D721Med (cell line): ENCODE measurements at places on chromosomes 7 and 10.

GRCh38 chr10:79150444-79150754 is 81.6 kb downstream of the ZMIZ1 start:
- no peak for DNase-seq

- no peak for DNase-seq
Observed at GRCh38 chr10:52864201-52865106, 91.9 kb upstream of the MBL2 start.

- no peak for DNase-seq
Observed at GRCh38 chr7:3246651-3247050, 54.4 kb upstream of the SDK1 start.

- DNase-seq, result no peak
Observed at GRCh38 chr7:41244246-41244645, 458.6 kb downstream of the INHBA start.

DNA sequence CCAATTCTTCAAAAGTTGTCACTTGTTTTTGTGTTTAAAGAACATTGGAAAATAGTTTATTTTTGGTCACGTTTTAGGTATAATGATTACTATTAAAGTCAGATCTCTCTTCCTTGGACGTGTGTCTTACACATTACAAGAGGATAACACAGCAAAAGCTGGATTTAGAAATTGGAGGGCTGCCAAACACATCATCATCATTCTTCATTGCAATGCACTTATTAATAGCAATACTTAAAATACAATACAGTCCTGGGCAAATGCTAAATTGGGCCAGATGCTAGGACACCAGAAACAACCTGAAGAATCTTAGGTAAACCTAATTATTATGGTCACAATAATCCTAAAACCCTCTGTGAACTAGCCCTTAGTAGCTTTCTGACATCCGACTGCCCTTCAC is 303.6 kb downstream of the DGKB start:
- DNase-seq, result no peak

GRCh38 chr7:41133690-41134299 is 569.1 kb downstream of the INHBA start:
- no peak for DNase-seq

DNA sequence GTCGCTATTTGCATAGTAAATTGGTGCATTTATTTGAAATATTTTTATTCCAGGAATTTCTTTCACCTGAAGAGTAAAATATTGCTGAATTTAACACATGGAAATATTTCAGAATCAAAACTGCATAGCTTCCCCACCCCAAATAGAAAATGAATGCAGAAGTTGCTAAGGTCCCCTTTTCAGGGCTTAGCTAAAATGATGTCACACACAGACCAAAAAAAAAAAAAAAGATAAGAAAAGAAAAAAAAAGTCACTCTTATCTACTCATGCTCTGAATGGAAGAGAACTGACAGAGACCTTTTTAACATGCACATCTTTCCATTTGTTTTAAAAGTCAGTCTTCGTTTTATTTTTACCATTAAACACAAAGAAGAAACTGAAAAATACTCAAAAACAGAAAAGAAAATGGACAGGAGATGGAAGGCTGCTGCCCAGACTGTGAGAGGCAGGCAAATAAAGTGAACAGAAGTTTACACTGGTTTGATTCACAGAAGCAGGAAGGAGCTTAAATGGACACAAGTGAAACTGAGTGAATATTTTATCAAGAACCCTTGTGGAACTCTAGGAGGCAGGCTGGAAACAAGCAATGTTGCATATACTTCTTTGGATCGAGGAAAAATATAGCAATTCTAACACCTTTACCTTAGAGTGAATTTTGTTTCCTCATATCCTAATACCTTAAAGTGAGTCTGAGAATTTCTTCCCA is 32.0 kb downstream of the PSMC2 start:
- no peak for DNase-seq

GRCh38 chr10:57119684-57120083 is 758.6 kb upstream of the ZWINT start:
- no peak for DNase-seq

DNA sequence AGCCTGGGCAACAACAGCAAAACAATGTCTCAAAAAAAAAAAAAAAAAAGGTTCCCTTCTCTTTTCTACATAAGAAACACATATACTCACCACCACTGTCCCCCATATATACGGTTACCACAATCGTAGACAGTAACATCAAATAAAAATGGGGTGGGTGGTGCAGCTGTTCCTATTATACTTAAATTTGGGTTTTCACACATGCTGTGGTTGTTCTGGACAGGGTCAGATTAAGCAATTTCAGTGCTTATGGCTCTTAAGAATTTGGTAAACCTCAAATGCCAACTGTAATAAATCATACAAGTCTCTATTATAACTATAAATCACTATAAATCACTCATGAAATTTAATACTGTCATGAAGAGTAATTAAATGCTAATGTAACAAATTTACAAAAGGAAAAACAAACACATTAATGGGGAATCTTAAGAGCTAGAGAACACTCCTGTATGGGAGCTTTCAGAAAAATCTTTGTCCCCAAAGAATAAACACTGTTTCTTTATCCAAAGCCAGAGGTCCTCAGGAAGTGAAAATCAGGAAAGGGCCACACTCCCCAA is 143.6 kb downstream of the GLI3 start:
- DNase-seq, result no peak

DNA sequence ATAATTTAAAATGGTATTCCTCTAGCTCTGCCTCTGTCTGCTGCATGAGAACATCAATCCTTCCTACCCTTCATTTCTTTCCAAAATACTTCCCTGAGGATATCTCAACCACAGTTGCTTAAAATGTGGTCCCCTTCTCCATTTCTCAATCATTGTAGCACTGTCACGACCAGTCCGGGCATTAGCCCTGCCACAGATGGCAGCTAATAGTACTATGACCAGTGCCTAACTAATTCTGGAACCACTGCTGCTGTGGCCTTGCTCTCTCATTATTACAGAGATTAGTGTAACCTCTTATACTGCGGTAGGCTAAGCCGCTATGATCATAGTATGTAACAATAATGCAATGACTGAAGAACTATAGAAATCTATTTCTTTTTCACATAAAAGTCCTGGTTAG is 66.0 kb downstream of the REEP3 start:
- DNase-seq, result no peak
